IPS-NIHi11 (cell line): ENCODE measurements at places on chromosomes 3 and 15.

GRCh38 chr3:84039099-84039498, 919.7 kb upstream of the CADM2 start:
- DNase-seq: no peak

DNA sequence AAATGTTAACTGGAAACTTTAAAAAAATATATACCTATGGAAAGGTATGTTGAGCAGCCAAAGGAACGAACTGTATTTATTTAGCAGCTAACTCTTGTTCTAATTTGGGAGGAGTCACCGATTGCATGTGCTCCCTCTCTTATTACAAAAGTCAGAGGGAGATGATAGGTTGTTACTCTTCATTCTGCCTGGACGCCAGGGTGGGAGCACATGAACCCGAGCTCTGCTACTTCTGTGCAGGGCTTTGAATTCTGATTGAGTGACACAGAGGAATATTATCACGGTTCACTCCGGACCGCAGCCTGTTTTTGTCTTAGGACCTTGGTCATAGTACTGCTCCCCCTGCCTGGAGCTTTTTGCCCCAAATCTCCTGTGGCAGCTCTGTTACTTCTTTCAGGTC, 36.9 kb upstream of the LRIG1 start:
- DNase-seq: no peak

DNA sequence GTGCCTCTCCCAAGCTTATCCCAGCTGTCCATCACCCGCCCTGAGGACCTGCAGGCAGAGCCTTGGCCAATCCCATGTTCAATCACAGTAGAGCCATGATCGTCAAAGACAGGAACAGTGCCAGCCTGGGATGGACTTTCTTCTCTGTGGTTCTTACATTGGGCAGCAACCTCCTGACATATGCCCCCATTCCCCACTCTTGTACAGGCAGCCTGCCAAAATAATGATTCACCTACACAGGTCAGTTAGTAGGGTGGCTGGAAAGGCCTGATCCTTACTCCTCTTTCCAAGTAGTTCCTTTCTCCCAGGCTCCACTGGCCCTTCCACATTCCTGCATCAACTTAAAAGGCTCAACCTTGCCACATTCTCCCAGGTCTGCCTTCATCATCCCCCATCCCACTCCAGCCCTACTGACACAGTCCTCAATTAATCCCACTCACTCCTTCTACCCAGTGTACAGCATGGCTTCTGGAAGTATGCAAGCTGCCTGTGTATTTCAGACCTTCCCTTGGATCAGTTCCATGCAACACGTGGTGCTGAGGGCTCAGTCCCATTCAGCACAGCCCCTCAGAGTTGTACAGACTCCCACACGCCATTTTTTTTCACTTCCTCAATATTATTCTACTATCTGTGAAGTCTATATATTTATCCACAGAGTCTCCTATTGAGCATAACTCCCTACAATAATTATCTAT, 189.8 kb downstream of the NTRK3 start:
- no peak for DNase-seq

- no peak for DNase-seq
Measured at GRCh38 chr15:32222716-32223115, 180.4 kb downstream of the GOLGA8K start.
